ENCODE measurements at places on chromosomes 11 and 22.

DNA sequence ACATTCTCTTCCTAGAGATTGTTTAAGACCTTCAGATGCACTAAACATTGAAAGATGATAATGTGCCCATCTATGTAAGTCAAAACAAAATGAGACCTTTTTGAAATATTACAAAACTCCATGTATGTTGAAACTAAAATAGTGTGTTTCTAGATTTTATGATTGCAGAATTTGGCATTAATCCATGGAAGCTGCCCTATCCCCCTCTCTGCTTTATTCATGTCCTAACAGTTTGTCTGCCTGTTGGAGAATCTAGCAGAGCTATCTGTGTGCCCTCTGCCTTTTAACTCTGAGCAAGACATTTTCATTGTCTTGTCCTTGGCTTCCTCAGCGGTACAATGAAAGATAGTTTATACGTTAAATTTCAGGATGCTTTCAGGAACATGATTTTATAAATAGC lies 105.5 kb downstream of the FAT3 start:
- DNase-seq = no peak

DNA sequence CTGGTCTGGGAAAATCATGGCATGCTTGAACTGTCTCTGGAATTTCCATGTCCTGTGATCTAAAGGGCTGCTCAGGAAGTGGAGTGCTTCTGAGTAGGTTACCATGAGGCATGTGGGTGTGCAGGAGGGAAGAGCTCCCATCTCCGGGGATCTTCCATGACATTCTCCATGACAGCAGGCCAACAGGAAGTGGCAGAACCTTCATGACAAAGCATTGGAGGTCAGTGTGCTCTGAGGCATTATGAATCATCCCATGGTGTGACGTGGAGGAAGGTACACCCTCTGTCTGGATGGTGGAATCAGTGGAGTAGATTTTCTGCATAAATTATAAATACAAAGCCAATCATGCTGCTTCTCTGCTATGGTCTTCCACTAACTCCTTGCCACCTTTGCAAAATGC lies 139.6 kb upstream of the E2F8 start:
- DNase-seq = no peak

GRCh38 chr11:22582151-22582410 lies 43.5 kb downstream of the FANCF start:
- DNase-seq = no peak

DNA sequence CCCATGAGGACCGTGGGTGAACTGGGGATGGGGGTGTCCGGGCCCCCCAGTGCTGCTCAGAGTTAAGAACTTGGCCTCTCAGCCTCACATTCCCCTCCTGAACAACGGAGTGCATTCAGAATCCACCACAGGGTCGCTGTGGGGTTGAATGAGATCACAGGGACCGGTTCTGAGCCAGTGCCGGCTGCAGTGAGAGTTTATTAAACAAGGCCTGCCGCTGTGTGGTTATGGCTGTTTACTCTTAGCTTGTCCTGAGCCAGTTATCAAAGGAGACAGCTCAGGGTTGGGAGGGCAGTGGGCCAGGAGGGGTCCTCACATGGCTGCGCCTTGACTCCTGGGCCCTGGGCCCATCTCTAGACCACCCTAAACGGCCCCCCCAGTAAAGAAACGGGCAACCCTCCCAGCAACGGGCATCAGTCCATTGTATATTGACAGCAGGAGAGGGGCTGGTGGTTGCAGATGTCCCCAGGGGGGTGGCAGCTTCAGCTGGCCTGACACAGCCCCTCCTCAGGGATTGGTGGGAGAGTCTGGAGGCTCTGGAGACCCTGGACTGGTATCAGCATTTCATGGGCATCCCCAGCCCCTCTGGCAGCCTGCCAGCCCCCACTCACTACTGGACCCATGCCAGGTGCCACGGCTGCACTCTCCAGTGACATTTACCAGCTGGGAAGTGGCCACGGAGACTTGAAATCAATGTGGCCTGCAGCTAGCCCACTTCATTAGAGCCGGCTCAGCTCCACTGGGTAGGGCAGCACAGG lies 15.1 kb upstream of the CABP7 start:
- no peak for DNase-seq

- no peak for DNase-seq
Measured at GRCh38 chr11:70824605-70825245, 426.4 kb downstream of the CTTN start.

- DNase-seq = no peak
Measured at GRCh38 chr22:29615705-29616327, 12.4 kb downstream of the NF2 start.

- DNase-seq = no peak
Measured at GRCh38 chr11:3781423-3781822, 15.9 kb downstream of the NUP98 start.

DNA sequence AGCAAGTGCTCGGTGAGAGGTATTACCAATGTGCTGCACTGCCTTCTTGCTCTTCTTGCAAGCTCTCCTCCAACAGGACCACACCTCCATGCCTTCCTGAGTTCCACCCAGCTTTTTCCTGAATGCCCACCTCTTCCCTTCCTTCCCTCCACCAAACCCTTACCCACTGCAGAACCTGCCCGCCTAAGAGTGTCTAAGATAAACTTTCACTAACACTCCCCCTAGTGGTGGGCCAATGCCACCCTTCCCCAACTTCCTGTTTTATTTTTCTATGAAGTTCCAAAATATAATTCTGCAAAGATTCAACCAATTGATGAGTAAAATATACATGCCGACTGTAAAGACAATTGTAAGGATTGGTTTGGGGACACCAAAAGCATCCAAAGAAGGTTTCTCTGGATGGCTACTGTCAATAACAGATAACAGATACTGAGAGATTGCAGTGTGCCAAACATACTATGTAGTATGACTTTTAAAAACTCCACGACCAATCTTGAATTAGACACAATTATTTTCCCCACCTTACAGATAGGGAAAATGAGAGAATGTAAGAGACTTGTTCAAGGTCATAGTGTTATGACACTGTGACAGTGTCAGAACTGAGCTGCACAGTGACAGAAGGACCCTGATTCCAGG lies 38.6 kb upstream of the BMAL1 start:
- no peak for DNase-seq

DNA sequence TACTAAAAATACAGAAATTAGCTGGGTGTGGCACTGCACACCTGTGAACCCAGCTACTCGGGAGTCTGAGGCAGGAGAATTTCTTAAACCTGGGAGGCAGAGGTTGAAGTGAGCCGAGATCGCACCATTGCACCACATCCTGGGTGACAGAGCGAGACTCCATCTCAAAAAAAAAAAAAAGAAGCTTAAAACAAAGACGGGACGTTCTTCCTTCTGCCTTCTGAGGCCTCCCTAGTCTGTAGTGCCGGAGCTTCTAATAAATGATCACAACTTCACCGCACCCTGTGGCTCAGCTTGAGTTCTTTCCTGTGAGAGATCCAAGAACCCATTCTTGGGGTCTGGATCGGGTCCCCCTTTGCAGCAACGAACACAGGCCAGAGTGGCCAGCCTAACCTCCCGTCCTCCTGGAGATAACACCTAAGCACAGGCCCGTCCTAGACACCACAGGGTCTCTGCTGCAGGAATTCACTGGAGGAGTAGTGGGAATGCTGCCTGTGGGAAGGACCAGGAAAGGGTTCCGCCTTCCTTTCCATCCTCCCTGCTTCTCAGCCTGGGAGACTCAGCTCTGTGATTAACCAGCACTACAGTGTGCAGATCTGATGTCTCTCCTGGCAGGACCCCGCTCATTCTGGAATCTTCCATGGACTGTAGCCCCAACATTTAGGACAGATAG lies 2.2 kb upstream of the APOBEC3H start:
- no peak for DNase-seq

DNA sequence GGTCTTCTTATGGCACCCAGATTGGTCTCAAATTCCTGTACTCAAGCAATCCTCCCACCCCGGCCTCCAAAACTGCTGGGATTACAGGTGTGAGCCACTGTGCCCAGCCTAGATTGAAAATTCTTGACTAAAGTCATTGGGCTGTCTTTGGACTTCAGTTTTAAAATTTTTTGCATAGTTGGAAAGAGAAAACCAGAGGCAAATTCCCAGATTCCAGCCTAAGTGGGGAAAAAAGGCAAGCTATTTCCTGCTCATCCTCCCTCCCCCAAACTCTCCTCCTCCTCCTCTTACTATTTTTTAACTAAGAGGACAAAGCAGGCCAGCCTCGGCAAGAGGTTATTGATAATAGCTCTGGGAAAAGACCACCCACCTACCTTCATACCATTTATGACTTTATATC lies 78.6 kb upstream of the CLMP start:
- DNase-seq = no peak

DNA sequence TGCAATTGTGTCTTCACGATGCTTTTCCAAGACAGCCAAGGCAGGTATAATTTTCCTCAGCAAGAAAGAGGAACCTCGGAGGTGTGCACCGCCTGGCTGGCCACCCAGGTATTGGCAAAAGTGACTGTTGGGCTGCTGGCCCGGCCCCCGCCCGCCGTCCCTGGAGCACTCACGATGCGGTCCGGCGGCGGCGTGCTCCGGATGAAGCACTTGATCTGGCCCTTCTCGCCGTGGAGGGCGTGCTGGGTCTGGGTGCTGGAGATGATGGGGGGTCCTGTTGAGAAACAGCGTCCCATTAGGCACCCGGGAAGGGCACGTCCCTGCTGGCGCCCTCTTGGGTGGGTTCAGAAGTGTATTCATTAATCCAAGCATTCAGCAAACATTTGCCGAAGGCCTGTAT lies 84.8 kb downstream of the ST3GAL4 start:
- no peak for DNase-seq

DNA sequence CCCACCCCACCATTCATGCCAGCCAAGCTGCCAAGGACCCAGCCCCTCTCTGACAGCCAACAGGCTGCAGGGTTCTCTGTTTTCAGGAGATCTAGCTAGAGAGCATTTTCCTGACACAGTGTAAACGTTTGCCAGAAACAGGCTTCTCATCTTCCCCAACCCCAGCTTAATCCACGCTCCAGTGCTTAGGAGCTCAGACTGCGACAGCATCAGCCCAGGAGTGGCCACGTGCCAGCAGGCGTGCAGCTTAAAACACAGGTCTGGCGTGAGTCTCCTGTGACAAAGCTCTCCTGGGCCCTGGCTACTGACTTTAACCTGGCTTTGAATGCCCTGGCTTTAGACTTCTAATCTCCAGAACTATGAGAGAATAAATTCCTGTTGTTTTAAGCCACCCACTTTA lies 66.6 kb downstream of the GALNT18 start:
- no peak for DNase-seq

DNA sequence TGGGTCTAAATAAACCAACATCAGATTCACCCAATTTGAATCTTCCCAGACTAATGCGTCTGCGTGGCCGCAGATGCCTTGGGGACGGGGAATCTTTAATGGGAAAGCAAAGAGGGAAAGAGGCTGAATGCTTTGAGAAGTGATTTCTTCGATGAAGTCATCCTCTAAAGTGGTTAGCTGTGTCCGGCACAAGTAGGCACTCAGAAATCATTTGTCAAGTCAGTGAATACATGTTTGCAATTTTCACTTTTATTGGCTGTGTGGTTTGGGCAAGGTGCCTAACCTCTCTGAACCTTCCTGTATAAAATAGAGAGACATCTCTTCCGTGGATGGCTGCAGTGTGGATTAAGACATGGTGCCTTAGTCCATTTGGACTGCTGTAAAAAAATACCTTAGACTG lies 19.7 kb upstream of the IFT27 start:
- DNase-seq = no peak

GRCh38 chr11:80700386-80700785 lies 1259.6 kb upstream of the TENM4 start:
- no peak for DNase-seq

DNA sequence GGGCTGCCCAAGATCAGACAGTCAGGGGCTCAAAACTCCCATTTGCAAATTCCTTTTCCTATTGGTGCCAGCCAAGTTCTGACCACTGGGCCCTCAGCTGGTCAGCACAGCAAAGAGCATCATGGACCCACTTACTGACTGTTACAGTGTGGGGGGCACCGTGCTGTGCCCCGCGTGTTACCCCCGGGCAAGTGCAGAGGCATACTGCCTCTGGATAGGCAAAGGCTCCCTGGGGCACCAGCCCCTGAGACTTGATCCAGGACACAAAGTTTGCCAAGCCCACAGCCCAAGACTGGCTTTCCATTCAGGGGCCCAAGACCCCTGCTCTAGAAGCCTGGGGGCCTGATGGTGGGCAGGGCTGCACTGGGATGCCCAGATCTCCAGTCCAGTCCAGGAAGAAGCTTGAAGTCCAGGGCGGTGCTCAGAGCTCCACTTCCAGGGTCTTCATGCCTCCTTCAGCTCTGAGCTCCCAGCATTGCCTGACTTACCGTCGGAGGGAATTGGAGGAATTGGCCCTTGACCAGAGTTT lies 6.6 kb downstream of the LRRC32 start:
- no peak for DNase-seq

DNA sequence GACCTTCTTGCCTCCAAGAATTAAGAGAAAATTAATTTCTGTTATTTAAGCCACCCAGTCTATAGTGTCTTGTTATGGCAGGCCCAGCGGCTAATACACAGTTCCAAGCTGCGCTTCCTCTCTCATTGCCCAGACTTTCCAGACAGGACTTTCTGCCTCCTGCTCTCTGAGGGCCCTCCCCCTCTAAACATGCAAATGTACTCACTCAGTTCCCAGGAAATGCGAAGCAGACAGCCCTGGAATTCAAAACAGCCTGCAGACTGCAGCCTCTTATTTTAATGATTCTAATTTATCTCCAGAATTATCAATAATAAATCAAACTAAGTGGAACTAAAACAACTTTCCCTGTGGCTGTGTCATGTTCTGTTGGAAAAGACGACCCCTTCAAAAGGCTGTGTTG lies 115.5 kb upstream of the ISX start:
- DNase-seq = no peak

GRCh38 chr11:20594274-20595061 lies 4.9 kb upstream of the SLC6A5 start:
- no peak for DNase-seq

DNA sequence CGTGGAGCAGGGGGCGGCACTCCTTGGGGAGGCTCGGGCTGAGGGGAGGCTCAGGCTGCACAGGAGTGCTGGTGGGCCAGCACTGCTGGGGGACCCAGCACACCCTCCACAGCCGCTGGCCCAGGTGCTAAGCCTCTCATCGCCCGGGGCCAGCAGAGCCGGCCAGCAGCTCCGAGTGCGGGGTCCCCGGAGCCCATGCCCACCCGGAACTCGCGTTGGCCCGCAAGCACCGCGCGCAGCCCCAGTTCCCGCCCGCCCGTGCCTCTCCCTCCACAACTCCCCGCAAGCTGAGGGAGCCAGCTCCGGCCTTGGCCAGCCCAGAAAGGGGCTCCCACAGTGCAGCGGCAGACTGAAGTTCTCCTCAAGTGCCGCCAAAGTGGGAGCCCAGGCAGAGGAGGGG lies 2266.8 kb downstream of the LRRC4C start:
- DNase-seq = no peak

- no peak for DNase-seq
Measured at GRCh38 chr11:60869451-60869825, 2.1 kb downstream of the ZP1 start.

Measured in thoracic aorta (tissue), 2 donors.